ENCODE measurements at places on chromosomes 1 and 21.

DNA sequence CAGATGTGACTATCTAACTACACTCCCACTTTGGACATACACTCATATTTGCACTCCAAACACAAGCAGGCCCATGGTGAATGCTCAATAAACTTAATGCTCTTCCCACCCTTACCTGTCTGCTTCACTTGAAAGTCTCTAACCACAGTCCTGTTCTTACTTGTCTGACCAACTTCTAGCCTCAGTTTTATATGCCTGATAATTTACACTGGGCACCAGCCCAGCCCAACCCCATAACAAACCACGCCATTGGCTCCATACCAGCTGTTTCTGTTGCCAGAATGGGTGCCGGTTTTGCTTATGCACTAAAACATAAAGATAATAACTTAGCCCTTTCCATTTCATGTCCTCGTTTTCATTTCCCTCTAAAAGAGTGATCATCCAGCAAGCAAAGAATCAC is 395.4 kb downstream of the NTNG1 start:
- no peak for DNase-seq

DNA sequence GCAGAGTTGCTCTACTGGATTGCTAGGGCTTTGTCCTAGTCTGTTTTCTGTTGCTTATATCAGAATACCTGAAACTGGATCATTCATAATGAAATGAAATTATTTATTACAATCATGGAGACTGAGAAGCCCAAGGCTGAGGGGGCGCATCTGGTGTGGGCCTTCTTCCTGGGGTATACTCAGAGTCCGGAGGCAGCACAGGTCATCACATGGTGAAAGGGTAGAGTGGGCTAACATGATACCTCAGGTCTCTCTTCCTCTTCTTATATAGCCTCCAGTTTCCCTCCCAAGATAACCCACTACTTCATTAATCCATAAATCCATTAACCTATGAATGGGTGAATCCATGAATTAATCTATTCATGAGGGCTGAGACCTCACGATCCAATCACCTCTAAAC is 667.6 kb upstream of the NCAM2 start:
- DNase-seq, result no peak

DNA sequence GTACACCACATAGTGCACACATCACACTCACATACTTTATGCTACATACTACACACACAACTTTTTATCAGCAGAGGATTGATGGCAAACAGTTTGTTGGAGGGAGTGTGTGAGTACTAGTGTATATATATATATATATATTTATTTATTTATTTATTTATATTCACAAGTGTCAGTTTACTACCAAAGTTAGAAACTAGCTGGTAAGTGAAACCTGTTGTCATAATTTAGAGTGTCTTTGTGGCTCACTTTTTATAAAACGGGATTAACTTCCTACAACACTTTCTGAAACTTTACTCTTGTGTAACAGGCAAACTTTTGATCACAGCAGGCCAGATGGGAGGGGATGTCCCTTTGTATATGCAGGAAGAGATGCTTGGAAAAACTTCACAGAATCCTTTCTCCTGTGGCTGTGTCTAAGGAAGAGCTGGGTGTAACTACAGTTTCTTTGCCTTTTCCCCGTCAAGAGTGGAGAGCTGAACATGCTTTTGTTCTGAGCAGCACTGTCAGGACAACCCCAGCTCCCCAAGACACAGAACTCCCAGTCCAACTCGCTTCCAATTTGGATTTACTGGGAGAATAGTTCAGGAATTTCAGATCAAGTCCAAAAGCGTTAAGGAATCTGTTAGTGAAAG is 1.9 kb upstream of the SAMD13 start:
- DNase-seq, result no peak

- DNase-seq, result no peak
Observed at GRCh38 chr21:43922949-43923348, 57.9 kb downstream of the AGPAT3 start.

DNA sequence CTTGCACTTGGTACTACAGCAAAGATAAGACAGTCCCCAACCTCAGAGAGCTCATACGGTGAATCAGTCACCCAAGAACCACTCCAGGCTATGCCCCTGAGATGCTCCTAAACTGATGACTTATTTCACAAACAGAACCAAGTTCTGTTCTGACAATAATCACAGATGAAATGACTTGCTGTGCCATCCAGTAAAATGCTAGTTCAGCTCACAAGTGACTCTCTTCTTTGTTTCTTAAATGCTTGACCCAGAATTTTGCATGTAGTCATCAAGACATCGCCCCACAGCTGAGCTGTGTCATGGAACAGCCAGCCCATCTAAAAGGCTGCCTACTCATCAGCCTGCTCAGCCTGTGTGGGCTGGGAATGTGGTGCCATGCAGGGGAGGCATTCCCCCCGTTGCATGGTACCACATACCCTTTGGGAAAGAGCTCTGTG is 6.1 kb upstream of the SLC19A2 start:
- no peak for DNase-seq

DNA sequence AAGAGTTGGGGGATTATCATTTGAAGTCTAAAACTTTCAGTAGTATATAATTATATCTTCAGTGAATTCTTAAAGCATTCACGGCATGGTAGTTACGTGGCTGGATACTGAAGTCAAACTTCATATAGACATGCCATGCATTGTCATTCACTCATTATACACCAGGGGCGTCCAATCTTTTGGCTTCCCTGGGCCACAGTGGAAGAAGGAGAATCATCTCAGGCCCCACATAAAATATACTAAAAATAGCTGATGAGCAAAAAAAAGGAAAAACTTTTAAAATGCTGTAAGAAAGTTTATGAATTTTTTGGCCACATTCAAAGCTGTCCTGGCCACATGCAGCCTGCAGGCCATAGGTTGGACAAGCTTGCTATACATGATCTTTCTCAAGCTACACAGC is 43.8 kb downstream of the DENND1B start:
- DNase-seq, result no peak

DNA sequence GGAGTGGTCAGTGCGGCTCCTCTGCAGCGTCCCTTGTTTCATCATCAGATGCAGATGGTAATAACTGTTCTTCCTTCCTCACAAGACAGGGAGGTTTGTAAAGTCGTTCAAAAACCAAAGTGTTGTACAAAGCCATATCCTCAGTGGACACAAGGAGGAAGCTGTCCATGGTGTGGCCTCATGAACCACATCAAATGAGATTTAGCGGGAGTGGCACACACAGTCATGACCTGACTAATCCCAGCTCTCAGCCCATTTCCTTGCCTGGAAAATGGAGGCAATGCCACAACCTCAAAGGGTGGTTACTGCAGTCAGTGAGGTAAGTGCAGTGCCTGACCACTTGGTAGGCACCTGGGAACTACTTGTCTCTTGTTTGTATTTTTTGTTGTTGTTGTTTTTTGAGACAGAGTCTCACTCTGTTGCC is 13.4 kb downstream of the ENTREP3 start:
- no peak for DNase-seq

DNA sequence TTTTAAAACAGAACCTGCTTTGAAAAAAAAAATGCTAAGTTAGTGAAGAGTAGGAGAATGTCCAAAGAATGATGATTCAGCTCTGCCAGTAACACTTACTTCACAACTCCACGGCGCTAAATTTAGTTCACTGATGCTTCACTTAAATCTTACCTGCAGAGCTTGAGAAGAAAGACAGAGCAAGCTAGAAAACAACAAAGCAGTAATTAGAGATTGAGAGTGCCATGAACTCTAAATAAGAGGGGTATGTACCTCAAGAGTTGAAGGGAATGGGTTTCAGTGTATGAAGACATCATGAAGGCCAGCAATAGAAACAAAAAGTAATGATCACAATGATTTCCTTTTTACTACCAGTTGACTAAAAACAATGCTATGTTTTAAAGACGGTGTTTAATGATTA is 32.8 kb downstream of the EPRS1 start:
- no peak for DNase-seq

GRCh38 chr1:107795994-107796393 is 169.0 kb downstream of the VAV3 start:
- DNase-seq, result no peak

DNA sequence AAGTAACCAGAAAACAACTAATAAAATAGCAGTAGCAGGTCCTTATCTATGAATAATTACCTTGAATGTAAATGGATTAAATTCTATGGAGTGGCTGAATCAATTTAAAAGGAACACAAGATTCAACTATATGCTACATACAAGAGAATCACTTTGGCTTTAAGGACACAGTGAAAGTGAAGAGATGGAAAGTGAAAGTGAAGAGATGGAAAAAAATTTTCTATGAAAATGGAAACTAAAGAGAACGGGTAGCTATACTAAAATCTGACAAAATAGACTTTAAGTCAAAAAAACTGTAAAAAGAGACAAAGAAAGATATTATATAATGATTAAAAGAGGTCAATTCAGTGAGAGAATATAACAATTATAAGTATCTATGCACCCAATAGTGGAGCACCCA is 54.7 kb downstream of the C1orf185 start:
- no peak for DNase-seq

- no peak for DNase-seq
Observed at GRCh38 chr1:212781225-212781624, 10.4 kb downstream of the NSL1 start.

Data from activated T-helper 9 cell treated with anti-CD3 and anti-CD28 coated beads, Interleukin-2, amount 50 U/mL, for 16 hours (primary cell).